Spleen (tissue), 13 donors: ENCODE measurements at places on chromosomes 7 and 10. TPM values are rescaled to one million over a fixed set of nuclear protein-coding genes. Genes with fewer than 3 reads are reported as not detected.

GIMAP1 gene
- 49.7 TPM for total RNA-seq

C10orf53 gene
- total RNA-seq: not detected

ICA1 gene
- total RNA-seq: 37.3 TPM

GPC2 gene
- 5.2 TPM for total RNA-seq

UBE2D1 gene
- total RNA-seq: 31.6 TPM

TMEM196 gene
- not detected for total RNA-seq

PKD2L1 gene
- total RNA-seq: 3.8 TPM

KCNIP2 gene
- 6.5 TPM for total RNA-seq

LFNG gene
- 33.3 TPM for total RNA-seq

STAG3 gene
- total RNA-seq: 27.3 TPM

FAM180A gene
- 0.85 TPM for total RNA-seq

HOGA1 gene
- total RNA-seq: not detected

BMS1 gene
- 15.9 TPM for total RNA-seq

TAS2R41 gene
- total RNA-seq: not detected

UCN3 gene
- total RNA-seq: not detected

IFIT2 gene
- 22.2 TPM for total RNA-seq

SEMA4G gene
- 1.2 TPM for total RNA-seq

MMRN2 gene
- 98.0 TPM for total RNA-seq

DDX56 gene
- total RNA-seq: 78.9 TPM

SLC18A3 gene
- not detected for total RNA-seq

PPP1R17 gene
- not detected for total RNA-seq

CALML5 gene
- not detected for total RNA-seq

BAMBI gene
- total RNA-seq: 24.3 TPM

SPDYE9 gene
- total RNA-seq: not detected

GIMAP4 gene
- 195 TPM for total RNA-seq

AKR1C2 gene
- 2.1 TPM for total RNA-seq

SLC26A3 gene
- total RNA-seq: not detected

CDK14 gene
- total RNA-seq: 49.2 TPM

ST8SIA6 gene
- 1.0 TPM for total RNA-seq

IQCE gene
- 13.7 TPM for total RNA-seq

NANOS1 gene
- total RNA-seq: 0.26 TPM

ADRA2A gene
- total RNA-seq: 13.8 TPM

PUS7 gene
- 5.0 TPM for total RNA-seq

SLC13A1 gene
- not detected for total RNA-seq

ACBD7 gene
- total RNA-seq: not detected

TMEM178B gene
- total RNA-seq: 0.51 TPM

GTF2I gene
- total RNA-seq: 189 TPM

FGL2 gene
- 127 TPM for total RNA-seq

STMP1 gene
- 25.9 TPM for total RNA-seq

SAMD9L gene
- 43.3 TPM for total RNA-seq

LGI1 gene
- not detected for total RNA-seq

RSPH10B2 gene
- total RNA-seq: 0.79 TPM

PRSS2 gene
- total RNA-seq: not detected

LRRC17 gene
- 1.1 TPM for total RNA-seq

RELN gene
- total RNA-seq: 0.09 TPM

GRID2IP gene
- total RNA-seq: 0.30 TPM

FOXP2 gene
- total RNA-seq: 1.2 TPM

PVRIG gene
- 27.7 TPM for total RNA-seq

SLC29A4 gene
- 2.2 TPM for total RNA-seq

TCERG1L gene
- not detected for total RNA-seq

SHTN1 gene
- 28.3 TPM for total RNA-seq

PON1 gene
- total RNA-seq: not detected

ZNF655 gene
- total RNA-seq: 176 TPM

EPO gene
- total RNA-seq: not detected

CRYGN gene
- 0.26 TPM for total RNA-seq

GNAT3 gene
- total RNA-seq: not detected

CDC14C gene
- total RNA-seq: not detected

CALML3 gene
- total RNA-seq: not detected
